ENCODE measurements at places on chromosomes 2 and 18.

- no peak for DNase-seq
Measured at GRCh38 chr2:216590780-216591179, 42.4 kb upstream of the IGFBP2 start.

GRCh38 chr2:200930947-200931626, 32.4 kb downstream of the ORC2 start:
- no peak for DNase-seq

DNA sequence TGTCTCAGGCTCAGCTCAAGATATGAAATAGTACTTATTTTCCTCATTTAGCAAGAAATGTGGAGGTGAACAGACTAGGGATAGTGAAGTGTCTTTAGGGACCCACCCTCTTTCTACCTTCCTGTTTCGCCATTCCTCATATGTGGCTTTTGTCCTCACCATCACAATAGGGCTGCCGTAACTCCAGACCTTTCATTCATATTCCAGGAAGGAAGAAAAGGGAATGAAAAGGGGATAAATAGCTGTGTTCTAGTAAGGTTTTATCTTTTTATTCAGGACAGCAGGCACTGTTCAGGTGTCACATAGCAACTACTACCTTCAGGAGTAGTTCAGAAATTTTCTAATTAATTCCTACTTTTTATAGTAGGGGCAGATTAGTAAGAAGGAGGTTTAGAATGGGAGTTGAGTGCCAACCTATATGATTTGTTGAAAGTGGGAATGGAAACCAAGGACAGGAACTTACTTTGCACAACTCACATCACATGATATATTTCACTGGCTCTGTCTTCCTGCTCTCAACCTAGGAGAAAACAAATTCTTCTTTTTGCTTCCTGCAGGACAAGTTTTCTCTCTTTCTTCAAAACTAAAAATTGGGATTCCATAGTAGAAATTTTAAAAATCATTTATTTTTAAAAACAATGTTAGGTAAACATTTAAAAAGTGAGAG, 36.0 kb upstream of the HDAC4 start:
- DNase-seq = no peak

GRCh38 chr2:25587361-25587760, 86.0 kb downstream of the DTNB start:
- DNase-seq = no peak

- no peak for DNase-seq
Measured at GRCh38 chr2:112803691-112804521, 19.6 kb upstream of the IL1A start.

DNA sequence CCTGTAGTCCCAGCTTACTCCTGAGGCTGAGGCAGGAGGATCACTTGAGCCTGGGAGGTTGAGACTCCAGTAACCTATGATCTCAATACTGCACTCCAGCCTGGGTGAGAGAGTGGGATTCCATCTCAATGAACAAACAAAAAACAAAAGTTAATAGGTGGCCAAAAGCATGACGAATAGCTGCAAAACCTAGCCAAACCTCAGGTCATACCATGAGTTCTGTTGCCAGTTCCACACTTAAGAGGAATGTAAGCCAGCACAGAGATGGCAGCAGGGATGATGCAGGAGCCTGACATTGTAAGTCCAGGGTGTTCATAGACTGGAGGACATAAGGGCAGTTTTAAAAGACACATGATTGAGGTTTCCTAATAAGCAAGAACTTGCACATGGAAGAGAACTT, 55.3 kb upstream of the RMDN2 start:
- DNase-seq = no peak

- DNase-seq = no peak
Measured at GRCh38 chr2:120771781-120772208, 36.1 kb downstream of the GLI2 start.

GRCh38 chr2:179518830-179519229, 254.2 kb upstream of the SESTD1 start:
- no peak for DNase-seq

GRCh38 chr18:28576941-28577340, 400.0 kb upstream of the CDH2 start:
- DNase-seq = no peak

DNA sequence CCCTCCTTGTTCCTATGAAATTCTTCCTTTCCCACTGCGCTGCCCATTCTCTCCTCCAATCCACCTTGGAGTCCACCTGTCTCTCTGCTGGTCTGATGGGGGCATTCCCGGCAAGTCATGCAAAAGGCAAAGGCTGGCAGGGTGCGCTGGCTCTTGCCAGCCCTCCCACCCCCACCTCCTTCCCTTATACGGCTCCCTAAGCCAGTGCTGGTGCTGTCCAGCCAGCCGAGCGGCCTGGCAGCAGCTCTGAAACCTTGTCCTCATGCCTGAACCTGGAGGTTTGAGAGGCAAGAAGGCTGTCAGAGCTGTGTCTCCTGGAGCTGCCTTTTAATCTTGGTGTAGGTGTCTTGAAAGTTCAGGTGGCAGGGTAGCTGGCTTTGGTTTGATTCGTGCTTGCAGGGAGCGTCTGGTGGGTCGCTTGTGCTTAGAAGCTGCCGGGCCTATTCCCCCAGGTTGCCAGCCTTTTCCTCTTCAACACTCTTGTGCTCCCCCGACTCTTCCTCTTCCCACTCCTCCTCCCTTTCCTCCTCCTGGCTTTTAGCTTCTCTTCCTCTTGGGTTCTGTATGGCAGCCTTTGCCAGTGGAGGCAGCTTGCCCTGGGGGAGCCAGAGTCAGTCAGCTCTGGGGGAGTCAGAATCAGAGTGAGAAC, 748 bp downstream of the LIPG start:
- no peak for DNase-seq

GRCh38 chr18:26978812-26979341, 113.4 kb upstream of the AQP4 start:
- no peak for DNase-seq

DNA sequence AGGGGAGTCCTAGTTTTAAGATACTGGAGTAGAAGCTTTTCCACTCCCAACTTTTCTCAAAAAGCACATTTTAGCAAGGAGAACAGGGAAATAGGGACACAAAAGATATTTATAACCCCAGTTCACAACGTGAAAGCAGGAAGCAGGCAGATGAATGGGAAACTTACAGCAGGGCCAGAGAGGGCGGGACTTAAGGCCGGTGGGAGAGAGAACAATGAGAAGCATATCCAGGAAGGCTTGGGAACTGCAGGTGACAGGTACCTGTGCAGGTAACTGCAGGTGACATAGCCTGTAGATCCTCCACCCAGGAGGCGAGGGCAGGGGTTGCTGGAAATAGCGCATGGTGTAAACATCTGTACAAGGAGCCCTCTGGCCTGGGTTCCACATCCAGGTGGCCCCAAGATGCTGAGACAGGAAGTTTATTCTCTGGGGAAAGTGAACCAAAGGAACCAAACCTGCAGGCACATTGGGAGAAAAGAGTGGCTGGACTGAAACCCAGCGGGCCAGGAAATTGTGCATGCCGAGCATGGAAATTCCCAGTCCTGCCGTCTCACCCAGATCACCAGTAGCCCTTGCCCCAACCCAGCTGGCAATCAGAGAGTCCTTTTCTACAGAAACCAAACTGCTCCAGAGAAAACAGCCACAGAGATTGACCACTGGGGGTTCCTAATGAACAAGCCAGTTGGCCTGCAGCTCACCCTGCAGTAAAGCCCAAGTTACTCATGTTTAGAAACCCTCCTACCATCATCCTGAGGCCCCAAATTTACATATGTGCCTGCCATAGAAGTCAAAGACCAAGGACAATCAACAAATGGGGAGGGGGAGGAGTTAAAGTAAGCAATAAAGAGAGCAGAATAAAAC, 24.3 kb upstream of the COL6A3 start:
- no peak for DNase-seq

DNA sequence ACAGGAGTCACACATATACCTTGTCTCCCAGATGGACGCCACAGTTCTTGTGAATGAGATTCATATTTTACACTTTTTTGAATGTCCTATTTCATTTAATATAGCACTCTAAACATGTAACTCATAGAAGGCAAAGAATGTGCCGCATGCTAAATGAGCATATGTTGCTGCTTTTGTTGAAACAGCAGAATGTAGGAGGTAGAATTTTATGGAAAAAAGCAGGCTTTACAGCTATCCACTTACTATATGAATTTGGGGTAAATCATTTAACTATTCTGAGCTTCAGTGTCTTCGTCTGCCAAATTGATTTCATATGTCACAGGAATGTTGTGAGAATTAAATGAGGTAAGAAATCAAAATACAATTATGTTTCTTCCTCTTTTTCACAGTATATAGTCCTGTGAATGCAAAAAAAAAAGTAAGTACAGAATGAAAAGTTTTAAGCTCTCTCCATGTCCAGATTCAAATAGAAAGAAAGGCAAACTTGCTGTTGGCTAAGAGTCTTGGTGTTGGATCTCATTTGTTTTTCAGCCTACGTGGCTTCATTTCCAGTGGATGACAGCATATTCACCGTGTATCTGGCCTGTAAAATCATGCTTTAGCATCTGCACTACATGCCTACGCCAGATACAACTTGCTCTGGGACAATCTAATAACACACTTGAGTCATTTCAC, 154.7 kb upstream of the CNTNAP5 start:
- DNase-seq = no peak

- no peak for DNase-seq
Measured at GRCh38 chr2:236175548-236176150, 7.5 kb upstream of the GBX2 start.

- DNase-seq = no peak
Measured at GRCh38 chr2:219076253-219076652, 15.5 kb upstream of the IHH start.

DNA sequence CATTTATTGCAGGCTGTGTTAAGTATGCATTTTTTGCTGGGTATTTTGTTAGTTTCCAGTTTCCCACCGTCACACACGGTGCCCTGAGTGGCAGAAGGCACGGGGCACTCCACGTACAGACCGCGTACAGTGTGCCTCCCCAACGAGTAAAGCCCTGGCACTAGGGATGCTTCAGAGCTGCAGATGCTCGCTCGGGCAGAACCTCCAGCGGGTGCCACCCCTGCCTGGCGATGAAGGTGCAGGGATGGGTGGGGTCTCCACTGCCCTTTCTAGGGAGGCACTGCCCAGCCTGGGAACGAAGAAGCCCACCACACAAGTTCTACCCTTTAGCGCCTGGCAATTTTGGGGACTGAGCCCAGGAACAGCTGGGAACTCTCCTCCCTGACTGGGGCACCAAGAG, 4.1 kb downstream of the GREB1 start:
- DNase-seq = no peak

DNA sequence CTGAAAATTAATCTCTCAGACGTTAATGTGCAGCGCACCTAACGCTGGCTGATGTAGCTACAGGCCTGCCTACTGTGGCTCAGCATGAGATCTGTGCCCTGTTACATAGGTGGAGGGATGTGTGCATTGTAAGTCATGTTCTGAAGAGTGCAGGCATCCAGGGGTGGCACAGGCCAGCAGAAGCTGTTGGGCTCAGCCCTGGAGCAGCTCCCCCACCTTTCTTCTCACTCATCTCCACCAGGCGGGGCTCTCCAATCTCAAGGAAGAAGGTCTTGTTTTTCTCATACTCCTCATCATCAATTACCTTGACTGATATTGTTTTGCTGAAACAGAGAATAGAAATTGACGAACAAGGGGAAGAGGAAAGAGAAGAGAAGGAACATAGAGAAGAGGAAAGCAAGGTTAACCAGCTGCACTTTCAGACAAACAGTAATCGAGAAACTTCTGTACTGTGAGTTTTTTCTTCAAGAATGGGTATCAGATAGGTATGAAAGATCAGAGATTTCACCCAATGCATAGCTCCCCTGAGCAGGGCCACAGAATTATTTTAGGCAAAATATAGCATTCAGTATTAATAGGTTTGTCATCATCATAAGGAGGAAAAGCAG, 273.6 kb downstream of the SLC8A1 start:
- no peak for DNase-seq

DNA sequence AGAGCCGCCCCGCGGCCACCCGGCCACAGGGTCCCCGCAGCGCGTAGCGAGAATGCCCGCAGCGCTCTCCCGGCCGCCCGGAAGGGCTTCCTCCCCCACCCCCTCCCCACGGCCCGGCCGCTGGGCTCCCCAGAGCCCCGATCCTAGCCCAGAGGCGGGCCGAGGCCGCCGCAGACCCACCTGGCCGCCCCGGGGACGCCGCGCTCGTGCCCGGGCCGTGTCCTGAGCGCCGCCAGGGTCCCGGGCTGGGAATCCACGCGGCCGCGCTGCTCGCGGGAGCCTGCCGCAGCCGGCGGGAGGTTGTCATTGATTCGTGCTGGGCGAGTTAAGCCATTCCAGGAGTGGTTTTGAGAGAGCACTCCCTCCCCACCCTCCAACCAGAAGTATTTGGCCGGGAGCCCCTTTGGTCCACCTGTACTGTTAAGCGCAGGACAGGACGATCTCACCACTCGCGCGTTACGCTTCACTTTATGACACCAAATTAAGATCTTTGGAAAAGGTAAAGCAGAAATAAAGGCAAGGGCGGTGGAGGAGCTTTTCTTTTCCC, 206.4 kb upstream of the SMAD2 start:
- DNase-seq = no peak

DNA sequence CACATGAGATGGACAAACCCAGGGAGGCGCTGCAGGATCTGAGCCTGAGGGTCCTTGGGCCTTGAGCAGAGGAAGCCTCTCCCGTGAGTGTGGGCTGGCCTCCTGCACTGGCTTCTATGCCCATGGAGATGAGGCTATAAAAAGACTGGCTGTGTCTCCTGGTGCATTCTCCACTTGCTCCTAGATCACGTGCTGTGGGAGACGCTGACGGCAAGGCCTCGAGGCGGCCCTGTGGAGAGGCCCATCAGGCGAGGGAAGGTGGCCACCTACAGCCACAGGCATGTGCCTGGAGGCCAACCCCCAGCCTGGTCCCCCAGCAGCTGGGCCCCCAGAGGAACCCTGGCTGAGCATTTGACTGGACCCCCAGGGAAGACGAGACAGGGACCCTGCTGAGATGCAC, 198.9 kb downstream of the TWIST2 start:
- no peak for DNase-seq

GRCh38 chr18:6979954-6980353, 137.6 kb downstream of the LAMA1 start:
- DNase-seq = no peak

Measured in stimulated activated CD8-positive, alpha-beta memory T cell treated with anti-CD3 and anti-CD28 coated beads, Interleukin-15, amount 100 ng/mL, for 24 hours (primary cell).